ENCODE measurements at places on chromosomes 6 and 20. TPM values are rescaled to one million over a fixed set of nuclear protein-coding genes. Genes with fewer than 3 reads are reported as not detected.

The HLA-DQA2 gene
- not detected for total RNA-seq

The NOTCH4 gene
- 5.1 TPM for total RNA-seq

The BPHL gene
- 21.4 TPM for total RNA-seq

The C20orf202 gene
- not detected for total RNA-seq

The ZC3H12D gene
- total RNA-seq: 0.54 TPM

The COL10A1 gene
- 0.60 TPM for total RNA-seq

The GSS gene
- total RNA-seq: 63.7 TPM

The FUCA2 gene
- total RNA-seq: 25.4 TPM

The CTCFL gene
- total RNA-seq: 0.50 TPM

The MAPK13 gene
- total RNA-seq: 0.94 TPM

The PLCB4 gene
- 20.0 TPM for total RNA-seq

The KHDRBS2 gene
- not detected for total RNA-seq

The ENPP5 gene
- total RNA-seq: 2.6 TPM

The C6orf141 gene
- 0.23 TPM for total RNA-seq

The PMEPA1 gene
- 5.0 TPM for total RNA-seq

The RBM38 gene
- 10.3 TPM for total RNA-seq

The NKX2-4 gene
- 0.15 TPM for total RNA-seq

The TP53TG5 gene
- 1.5 TPM for total RNA-seq

The L3MBTL1 gene
- 14.3 TPM for total RNA-seq
